ENCODE measurements at places on chromosomes 2 and 18.

DNA sequence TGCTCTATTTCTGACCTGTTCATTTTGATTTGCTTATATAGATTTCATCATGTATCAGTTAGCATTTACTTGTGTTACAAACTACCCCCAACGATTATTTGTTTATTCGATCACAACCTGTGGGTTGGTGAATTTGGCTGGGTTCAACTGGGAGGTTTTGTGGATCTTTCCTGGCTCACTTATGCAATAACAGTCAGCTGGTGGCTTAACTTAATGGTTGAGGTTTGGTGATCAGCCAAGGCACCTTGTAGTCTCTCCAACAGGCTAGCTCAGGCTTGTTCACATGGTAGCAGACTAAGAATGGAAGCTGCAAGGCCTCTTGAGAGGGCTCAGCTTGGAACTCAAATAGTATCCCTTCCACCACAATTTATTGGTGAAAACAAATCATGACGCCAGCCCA is 5.4 kb upstream of the PUM2 start:
- DNase-seq = peak; percentile 37

- no peak for DNase-seq
Measured at GRCh38 chr2:54549430-54549829, 93.3 kb downstream of the SPTBN1 start.

DNA sequence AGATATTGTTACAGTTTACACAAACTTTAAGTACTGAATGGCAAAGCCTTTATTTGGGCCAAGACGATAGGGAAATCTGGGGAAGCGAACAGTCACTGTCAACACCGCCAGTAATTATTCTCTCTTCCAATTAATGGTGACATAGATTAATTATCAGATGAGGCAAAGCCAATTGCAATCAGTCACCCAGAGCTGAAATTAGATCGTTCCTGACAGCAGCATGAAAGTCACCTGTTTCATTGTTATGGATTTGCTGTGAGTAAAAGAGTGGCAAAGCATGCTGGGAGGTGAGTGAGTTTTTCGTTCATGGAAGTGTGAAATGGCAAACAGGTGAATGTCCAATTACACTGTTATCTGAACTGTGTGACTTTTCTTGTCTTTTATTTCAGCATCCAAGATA is 164.8 kb upstream of the KLHL14 start:
- no peak for DNase-seq

- DNase-seq = no peak
Measured at GRCh38 chr2:62156861-62157496, 38.9 kb upstream of the B3GNT2 start.

DNA sequence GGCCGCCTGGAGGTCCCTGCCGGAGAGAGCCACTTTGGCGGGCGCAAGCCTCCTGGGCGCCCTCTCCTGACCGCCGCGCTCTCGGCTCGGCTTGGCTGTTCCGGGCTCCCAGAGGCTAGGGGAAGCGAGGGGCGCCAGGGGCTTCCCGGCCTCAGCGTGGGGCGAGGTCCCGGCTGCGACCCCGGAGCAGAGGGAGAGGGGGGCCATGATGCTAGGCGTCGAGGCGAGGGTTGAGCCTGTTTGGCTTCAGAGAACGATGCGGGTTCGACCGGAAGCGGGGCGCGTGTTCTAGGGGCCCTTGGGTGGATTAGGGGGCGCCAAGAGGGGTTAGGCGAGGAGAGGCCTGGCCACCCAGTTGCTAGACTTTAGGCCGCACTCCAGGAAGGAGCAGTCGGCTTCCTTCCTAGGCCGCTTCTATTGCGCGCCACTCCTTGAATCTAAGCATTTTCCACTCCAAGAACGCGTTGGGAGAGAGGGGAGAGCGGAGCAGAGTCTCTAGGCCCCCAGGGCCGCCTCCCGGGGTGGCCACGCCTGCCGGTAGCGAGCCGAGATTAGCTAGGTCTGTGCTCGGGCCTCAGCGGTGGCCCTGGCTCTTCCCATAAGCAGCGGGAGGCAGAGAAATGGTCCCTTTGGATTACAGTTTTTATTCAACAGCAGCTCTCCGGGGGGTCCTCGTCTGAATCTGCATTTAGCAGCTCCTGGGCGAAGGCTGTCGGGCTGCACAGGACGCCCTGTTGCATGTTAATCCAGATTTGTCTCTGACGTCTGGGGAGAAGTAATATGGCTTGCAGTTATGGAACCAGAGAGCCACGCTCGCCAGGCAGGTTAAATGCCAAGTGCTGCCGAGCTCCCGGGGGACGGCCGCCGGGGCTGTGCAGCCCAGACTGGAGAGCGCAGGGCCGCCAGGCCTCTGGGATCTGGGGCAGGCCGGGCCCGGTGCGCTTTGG is 11.3 kb downstream of the MEIS1 start:
- no peak for DNase-seq

DNA sequence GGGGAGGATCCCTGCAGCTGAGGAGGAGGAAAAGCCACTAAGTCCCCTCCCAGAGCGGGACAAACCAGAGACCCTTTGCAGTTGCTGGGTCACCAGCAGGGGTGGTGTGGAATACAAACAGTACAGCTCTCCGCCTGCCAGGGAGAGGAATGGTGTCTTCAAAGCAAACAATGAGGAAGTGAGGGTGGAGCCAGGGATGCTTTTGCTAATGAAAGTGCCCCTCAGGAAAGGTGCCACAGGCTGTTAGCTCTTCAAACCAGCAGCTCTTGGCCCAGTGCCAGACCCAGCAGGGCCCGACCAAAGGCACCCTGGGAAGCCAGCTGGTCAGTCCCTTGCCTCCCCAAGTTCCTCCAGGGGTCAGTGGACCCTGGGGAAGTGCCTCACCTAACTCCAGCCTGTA is 102.8 kb downstream of the HIBCH start:
- DNase-seq = no peak

GRCh38 chr2:226609366-226609765 is 190.3 kb downstream of the IRS1 start:
- DNase-seq = no peak

GRCh38 chr18:48819276-48819675 is 131.5 kb downstream of the SMAD7 start:
- peak; percentile 52 for DNase-seq

- no peak for DNase-seq
Measured at GRCh38 chr2:3770724-3771415, 67.5 kb downstream of the DCDC2C start.

- no peak for DNase-seq
Measured at GRCh38 chr18:11425211-11425610, 184.2 kb upstream of the SLC35G4 start.

GRCh38 chr2:239595726-239596125 is 194.9 kb upstream of the HDAC4 start:
- DNase-seq = no peak

GRCh38 chr18:2847317-2848246 is 776 bp downstream of the EMILIN2 start:
- DNase-seq = no peak

DNA sequence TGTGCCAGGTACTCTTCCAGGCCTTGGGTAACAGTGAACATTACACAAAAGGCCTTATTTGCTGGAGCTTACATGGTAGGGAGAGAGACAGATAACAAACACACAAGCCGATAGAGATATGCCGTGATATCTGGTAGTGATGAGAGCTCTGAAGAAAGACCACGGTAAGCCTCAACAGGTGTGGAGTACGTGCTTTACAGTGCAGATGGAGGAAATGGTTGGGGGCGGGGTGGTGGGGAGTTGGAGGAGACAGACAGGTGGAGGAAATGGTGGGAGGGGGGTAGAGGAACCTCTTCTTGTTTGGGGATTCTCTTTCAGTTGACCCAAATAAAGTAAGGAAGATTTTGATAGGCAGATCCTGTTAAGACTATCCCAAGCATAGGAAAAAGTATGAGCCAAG is 141.1 kb upstream of the ALPP start:
- DNase-seq = no peak

GRCh38 chr2:24452502-24452885 is 38.6 kb upstream of the NCOA1 start:
- DNase-seq = no peak

DNA sequence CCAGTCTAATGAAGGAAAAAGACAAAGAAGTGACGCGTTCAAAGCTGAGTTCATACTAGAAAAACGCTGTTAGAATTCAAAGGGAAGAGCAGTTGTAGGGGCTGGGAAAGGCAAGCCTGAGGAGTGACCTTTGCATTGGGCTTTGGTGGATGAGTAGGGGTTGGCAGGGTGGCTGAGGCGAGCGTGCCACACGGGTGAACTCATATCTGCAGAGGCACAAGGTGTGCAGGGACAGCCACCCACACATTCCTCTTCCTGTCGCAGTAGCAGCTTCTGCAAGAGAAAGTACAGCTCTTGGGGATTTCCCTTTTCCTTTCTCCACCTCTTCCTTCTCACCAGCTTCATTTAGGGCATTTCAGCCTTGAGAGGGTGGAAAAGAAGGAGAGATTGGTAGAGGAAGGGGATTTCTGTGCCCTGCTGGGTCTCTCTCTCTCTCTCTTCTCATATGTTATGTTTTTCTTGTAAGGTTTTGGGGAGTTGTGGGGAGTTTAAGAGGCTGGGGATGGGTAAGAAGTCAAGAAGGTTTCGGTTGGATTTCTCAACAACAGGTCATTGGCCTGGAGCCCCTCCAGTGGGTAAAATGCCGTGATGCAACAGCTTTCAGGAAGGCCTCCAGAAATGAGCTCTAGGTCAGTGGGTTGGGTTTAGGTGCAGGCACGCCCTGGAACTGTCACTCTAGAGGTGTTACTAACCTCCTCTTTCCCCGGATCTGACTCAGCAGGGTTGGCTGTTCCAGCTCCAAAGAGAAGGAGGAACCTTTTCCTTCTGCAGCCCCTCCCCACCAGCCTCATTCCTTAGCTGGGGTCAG is 40.1 kb downstream of the ODC1 start:
- peak; percentile 79 for DNase-seq

DNA sequence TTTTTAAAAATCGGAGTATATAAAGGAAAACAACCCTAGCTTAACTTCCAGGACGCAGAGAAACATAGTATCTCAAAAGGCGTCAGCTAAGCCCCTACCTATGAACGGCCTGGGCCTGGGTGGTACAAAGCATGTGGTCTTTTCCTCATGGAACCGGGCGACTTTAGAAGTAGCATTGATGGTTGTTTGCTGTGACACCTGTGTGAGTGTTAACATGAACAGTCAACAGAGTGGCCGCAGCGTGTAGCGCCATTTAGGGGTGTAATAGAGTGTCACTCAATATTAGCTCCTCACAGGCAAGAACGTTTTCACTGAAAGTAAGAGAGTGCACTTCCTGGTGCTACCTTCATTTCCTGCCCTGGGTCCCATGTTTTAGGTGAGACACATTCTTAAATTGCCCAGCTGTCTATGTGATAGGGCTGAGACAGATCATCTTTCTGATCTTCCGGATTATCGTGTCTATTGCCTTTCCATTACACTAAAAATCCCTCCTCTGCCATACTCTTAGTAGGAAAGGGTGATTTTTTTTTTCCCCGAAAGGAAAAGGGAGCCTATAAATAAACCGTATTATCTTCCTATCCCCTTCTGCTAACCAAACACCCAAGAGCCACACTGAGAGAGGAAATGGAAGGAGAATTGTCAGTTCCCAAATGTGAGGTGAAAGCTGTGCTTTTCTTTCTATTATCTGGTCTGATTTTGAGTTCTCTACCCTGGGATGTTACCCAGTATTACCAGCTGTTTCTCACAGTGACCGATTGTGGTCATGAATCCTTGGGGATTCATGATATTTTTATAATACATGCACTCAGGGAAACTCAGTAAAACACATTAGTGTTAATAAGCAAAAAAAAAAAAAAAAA is 1.3 kb downstream of the GORASP2 start:
- no peak for DNase-seq

All from gastrocnemius medialis (tissue), 4 donors.